ENCODE measurements at places on chromosomes 1 and 21. TPM values are rescaled to one million over a fixed set of nuclear protein-coding genes. Genes with fewer than 3 reads are reported as not detected.

Gene MCM3AP
- total RNA-seq, result 81.1 TPM

Gene REN
- not detected for total RNA-seq

Gene SLC22A15
- 3.4 TPM for total RNA-seq

Gene HIVEP3
- 1.5 TPM for total RNA-seq

Gene NBPF6
- total RNA-seq, result not detected

Gene DNAJC28
- total RNA-seq, result 0.77 TPM

Gene PRAMEF13
- total RNA-seq, result not detected

Gene ENAH
- total RNA-seq, result 91.8 TPM

Gene AXDND1
- total RNA-seq, result 1.4 TPM

Gene ZSCAN20
- total RNA-seq, result 9.0 TPM

Gene AIRE
- not detected for total RNA-seq

Gene RNU1-4
- under 0.01 TPM for total RNA-seq

Data from LHCN-M2 (cell line).